Stimulated activated CD4-positive, alpha-beta T cell treated with anti-CD3 and anti-CD28 coated beads, Interleukin-12 subunit alpha, Interleukin-12 subunit beta, amount 100 ng/mL, for 24 hours (primary cell): ENCODE measurements at places on chromosomes 3 and 15.

GRCh38 chr3:156718622-156719306 is 44.4 kb downstream of the TIPARP start:
- DNase-seq: no peak

DNA sequence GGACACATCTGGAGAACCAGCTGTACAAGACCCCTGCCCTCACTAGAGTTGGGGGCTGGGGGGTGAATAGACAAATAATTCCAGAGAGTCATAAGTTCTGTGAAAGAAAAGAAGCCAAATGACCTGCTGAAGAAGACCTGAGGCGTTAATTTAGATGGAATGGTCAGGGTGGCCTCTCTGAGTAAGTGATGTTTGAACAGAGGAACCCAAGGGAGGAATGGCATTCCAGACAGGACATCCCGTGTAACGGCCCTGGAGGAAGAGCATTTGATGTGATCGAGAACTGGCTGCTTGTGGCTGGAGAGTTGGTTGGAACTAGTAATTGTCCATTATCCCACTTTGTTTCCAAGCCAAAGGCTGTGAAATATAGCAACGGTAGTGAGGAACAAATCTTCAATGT is 1.7 kb downstream of the NR2C2 start:
- DNase-seq: no peak

- DNase-seq: no peak
Observed at GRCh38 chr3:30428251-30428650, 178.2 kb upstream of the TGFBR2 start.

DNA sequence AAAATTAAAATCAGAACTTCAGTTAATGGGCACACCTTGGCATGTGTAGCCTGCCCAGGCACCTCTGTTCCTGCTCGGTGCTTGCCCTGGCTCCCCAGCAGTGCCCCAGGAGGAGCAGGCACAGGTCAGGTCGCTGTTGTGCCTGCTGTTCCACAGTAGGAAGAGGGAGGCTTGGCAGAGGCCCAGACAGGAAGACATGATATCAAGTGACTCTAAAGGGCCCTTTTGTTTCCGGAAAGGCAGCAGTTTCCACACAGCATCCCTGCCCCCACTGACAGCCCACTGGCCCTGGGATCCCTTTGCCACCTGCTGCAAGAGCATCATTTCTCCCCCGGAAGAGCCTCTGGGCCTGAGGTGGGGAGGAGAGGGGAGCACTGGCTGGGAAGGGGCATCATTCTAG is 40.5 kb upstream of the HES1 start:
- no peak for DNase-seq

DNA sequence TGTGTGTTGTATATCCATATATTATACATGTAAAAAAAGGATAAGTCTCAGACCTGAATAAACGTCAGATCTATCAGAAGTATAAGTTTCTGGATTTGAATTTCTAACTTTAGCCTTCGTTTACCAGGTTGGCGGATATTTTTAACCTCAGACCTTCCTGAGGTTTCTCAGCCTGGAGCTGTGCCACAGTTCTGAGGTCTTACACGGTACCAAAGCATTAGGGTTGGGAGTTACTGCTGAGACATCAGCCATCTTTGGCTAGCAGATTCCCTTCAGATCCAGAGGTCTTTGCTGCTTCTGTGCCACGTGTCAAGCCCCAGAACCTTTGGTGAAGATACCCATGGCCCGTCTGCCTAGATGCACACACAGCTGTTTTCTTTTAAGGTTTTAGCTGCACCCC is 84.7 kb downstream of the PPP2R3A start:
- no peak for DNase-seq

GRCh38 chr3:89419647-89420241 is 312.3 kb downstream of the EPHA3 start:
- DNase-seq: no peak

- no peak for DNase-seq
Observed at GRCh38 chr3:40387895-40388254, 891 bp downstream of the ENTPD3 start.

DNA sequence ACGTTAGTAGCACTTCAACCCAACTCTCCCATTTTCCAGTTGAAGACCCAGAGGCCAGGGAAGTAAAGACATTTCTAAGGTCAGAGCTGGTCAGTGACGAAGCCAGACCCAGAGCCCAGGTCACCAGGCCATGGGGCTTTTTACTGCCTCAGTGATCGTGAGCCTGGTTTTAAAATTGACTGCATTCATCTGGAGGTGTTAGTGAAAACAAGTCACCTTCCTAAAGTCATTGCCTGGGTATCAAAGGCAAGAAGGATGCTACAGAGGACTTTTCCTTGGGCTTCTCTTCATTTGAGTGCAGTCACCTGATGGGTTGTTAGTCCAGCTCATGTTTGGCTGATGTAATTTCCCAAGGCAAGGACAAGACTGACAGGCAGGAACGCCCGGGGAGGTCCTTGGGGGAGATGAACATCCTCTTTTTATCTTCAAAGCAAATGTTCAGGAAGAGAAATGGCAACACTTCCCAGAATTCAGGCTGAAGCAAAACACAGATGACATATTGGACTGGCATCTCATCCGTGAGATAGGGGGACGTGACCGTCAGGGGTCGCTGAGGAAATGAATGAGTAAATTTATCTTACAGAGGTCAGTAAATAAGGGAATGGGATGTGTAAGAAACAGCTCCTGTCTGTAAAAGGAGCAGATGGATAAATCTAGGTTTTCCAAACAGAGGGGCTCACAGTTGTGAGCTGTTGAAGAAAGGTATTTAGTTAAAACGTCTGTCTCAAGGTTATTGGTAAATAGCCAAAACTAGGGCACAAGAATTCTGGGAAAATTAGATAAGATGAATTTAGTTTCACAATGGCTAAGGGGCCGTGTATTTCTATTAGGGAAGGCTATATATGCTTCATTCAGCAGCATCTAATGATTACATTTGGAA is 201.2 kb downstream of the OPA1 start:
- DNase-seq: no peak

- DNase-seq: no peak
Observed at GRCh38 chr3:25801786-25802185, 11.9 kb downstream of the OXSM start.
